ENCODE measurements at places on chromosomes 2 and 18.

- no peak for DNase-seq
Measured at GRCh38 chr2:121178730-121179129, 106.3 kb downstream of the TFCP2L1 start.

- DNase-seq = no peak
Measured at GRCh38 chr2:221334481-221335218, 237.5 kb downstream of the EPHA4 start.

DNA sequence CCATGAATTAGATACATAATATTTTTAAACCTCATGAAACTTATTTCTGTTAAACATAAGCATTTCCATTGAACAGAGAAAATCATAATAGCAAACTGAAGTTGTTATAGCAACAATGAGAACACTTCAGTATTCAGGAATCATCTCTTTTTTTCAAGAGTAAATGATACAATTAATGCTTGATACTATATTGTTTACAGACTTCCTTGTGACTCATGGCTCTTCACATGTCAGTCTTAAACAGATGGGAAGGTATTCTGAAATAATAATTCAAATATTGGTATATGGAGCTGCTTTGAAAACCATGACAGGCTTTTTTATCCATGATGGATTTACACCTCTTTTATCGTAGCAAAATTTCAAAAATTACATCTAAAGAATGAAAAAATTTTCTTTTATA, 226.5 kb upstream of the RBMS1 start:
- DNase-seq = no peak

- DNase-seq = no peak
Measured at GRCh38 chr18:56003720-56004088, 415.7 kb upstream of the TCF4 start.

- no peak for DNase-seq
Measured at GRCh38 chr18:47163241-47163640, 12.9 kb downstream of the IER3IP1 start.

- no peak for DNase-seq
Measured at GRCh38 chr2:163633291-163633690, 102.5 kb downstream of the FIGN start.

DNA sequence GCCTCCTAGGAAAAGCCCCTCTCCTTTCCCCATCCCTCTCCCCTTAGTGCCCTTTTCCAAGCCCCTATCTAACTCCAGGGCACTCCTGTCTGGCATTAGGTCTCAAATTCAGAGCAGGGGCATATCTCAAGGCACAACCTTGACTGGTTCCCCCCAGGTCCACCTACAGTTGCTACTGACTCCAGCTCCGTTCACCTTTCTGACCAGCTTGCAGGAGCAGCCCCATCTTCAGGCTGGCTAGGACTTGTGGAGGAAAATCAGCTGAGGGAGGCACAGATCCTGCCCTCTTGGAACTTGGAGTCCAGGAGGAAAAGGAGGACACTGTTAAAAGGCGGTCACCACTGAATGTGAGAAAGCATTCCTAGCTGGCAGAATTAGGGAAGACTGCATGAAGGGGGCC, 152.4 kb downstream of the ZFP36L2 start:
- no peak for DNase-seq

- no peak for DNase-seq
Measured at GRCh38 chr2:3761272-3761671, 57.9 kb downstream of the DCDC2C start.

GRCh38 chr18:54444319-54444914, 86.7 kb downstream of the C18orf54 start:
- no peak for DNase-seq

GRCh38 chr18:21406116-21406515, 164.1 kb downstream of the GREB1L start:
- DNase-seq = no peak

GRCh38 chr2:168583710-168584521, 127.8 kb downstream of the CERS6 start:
- DNase-seq = no peak

DNA sequence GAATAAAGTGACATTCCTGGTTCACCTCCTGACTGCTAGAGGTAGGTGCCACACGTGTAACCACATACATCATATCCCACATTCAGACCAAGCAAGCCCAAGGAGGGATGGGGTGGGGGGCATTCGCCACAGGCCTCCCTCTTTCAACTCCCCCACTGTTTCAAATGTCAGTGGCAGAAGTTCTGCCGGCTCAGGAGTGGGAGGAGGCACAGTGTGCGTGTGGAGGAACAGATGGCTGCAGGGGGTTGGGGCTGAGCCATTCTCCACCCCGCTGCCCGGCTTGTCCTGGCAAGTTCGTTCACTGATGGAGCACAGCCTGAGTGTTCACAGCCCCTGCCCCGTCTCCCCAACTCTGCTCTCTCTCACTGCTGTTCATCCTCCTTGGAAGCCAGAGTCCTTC, 75.4 kb upstream of the TANC1 start:
- no peak for DNase-seq
